ENCODE measurements at places on chromosomes 16 and 17. TPM values are rescaled to one million over a fixed set of nuclear protein-coding genes. Genes with fewer than 3 reads are reported as not detected.

- DNase-seq = no peak
Observed at GRCh38 chr17:48122665-48123045, 15.1 kb downstream of the SNX11 start.

- DNase-seq = no peak
Observed at GRCh38 chr17:79261355-79262072, 186.9 kb downstream of the ENGASE start.

CTNS gene
- total RNA-seq = 10.1 TPM

DNA sequence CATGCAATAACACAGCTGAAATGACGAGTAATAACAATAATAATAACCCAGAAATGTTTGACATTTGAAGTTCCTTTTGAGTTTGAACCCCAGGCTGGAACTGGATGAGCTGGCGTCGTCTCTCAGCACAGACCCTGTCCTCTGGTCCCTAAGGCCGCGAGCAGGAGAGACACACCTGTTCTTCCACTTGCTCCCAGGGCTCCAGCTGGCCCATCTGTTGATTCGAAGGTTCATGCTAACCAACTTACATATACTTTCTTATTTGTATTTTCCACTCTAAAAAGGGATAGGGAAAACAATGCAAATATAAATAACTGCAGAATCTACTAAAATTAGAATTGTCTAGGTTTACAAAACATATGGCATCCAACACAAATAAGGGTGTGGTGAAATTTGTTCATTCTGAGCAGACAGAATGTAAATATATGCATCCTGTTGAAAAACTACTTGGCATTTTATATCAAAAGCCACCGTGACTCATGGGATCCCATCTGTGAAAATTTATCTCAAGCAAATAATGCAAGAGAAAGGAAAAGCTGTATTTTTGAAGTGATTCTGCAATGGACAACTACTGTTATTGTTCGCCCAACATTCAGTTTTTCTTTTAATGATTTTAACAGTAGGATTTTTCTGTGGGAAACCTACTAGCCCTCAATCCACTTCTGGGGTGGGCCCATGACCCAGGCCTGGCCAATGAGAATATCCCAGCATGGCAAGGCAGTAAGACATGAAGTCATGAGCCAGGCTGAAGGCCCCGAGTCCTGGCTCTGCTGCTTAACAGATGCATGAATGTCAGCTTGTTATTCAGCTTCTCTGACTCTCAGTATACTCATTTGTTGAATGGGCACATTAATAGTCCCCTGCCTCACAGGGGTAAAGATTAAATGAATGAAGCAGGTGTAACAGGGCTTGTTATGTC, 13.2 kb upstream of the RGS9 start:
- no peak for DNase-seq

GRCh38 chr17:47717261-47717697, 15.8 kb upstream of the TBX21 start:
- no peak for DNase-seq

CCL1 gene
- total RNA-seq = not detected

GRCh38 chr17:28033972-28034714, 8.3 kb upstream of the NLK start:
- DNase-seq = no peak

TM4SF5 gene
- total RNA-seq = not detected

DNA sequence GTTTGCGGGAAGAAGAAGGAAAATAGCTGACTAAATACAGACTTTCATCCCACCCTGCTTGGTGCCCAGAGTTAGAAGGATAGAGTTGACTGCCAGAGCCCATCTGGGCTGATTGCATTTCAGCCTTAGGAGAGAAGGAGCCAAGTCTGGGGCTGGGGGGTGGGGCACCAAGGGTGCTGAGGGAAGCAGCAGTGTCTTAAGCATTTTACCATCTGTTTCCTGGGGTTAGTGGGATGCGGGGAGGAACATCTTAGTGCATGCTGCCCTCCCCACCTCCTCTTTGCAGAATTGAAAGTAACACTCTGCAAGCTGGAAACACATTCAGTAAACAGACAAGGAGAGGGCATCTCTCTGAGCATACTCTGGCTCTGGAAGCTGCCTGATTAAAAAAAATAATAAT, 1.5 kb upstream of the ARL5C start:
- no peak for DNase-seq

KRTAP9-1 gene
- total RNA-seq = not detected

DNA sequence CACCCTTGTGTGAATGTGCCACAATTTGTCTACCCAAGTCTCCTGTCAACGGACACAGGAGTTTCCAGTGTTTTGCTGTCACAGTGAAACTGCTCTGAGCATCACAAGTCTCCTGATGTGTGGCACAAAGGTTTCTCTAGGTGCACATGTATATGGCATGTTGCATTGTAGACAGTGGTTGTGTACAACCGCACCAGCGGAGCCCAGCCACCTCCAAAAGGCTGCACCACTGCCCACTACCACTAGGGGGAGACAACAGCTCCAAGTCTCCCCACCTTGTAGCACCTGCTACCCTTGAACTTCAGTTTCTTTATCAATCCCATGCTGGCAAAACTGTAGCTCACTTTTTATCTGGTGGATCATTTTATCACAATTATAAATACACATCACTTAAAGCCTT, 95.5 kb upstream of the ZNF469 start:
- no peak for DNase-seq

GRCh38 chr16:66588981-66589713, 9.9 kb downstream of the CMTM2 start:
- peak; percentile 70 for DNase-seq

KRT25 gene
- not detected for total RNA-seq

DNA sequence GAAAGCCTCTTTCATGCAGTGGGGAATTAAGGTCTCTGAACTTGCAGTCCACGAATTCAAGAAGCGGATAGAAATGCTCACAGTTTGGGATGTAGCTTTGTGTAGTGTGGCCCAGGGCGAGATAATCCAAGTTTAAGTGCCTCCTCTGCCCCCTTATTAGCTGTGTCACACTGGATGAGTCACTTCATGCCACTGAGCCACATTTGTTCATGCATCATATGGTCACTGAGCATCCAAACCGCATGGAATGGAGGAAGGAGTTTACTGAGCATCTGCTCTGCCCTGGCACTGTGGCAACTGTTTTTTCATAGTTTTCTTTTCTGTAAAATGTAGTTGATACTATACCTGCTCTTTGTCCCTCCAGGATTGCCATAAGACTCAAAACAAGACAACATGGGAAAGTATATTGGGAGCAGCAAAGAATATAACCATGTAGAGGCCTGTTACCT, 15.1 kb upstream of the DHX8 start:
- no peak for DNase-seq

RFNG gene
- 37.3 TPM for total RNA-seq

DNA sequence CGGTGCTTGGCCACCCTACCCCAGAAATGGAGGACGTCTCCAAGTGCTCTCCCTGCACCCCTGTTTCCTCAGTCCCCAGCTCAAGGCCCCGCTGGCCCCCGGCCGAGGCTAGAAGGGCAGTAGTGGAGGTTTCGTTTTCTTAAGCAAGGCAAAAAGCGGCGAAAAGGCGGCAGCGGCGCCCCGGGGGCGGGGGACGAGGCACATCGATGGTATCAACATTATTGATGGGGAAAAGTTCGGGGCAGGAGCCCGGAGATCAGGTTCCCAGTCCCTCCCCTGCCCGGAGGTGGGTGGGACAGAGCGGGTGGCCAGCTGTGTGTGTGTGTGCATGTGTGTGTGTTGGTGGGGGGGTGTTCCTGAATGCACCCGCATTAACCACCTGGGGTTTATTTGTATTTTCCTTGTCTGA, 4.1 kb upstream of the SALL1 start:
- DNase-seq = no peak

PPY gene
- total RNA-seq = not detected

GPRC5C gene
- 81.0 TPM for total RNA-seq

GRCh38 chr16:56607109-56607618, 1.2 kb upstream of the MT2A start:
- peak; percentile 92 for DNase-seq

- DNase-seq = no peak
Observed at GRCh38 chr16:81843243-81843582, 64.1 kb downstream of the PLCG2 start.

- DNase-seq = peak; percentile 55
Observed at GRCh38 chr16:30355954-30356308, 823 bp upstream of the CD2BP2 start.

DNA sequence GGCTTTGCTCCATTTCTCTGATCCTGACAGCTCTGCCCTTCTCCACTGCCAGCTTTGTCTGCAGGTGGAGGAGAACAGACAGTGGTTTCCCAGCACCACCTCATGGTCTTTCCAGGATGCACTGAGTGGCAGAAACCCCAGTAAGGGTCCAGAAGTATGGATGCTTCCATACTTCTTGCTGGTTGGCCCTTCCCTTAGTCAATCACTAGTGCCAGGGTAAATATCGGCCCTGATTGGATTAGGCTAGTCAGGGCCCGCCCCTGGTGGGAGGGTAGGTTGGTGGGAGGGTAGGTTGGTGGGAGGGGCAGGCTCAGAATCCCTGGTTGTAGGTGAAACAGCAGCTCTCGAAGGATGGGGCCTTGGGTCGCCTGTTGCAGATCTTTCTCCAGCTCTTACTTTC, 10.2 kb downstream of the RNF213 start:
- no peak for DNase-seq

GRCh38 chr17:12680407-12680897, 14.8 kb downstream of the MYOCD start:
- no peak for DNase-seq

TRIM47 gene
- total RNA-seq = 8.9 TPM

DNA sequence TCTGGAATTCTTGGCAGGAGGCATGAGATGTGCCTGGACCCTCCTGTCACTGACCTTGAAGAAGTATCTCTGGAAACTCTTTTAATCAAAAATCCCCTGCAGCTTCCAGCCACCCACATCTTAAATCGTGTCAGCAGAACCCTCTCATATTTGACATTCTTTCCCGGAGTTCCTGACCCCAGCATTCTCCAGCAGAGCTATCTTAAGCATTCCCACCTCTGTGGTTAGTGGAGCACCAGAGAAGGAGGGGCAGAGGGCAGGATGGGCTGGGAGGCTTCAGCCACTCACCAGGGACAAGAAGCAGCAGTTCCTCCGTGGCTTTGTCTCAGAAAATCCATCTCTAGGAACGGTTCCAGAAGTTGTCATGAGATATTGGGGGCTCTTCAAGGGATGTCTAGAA, 149.9 kb downstream of the RGS9 start:
- no peak for DNase-seq

HLF gene
- total RNA-seq = 5.0 TPM

PIGW gene
- total RNA-seq = 10.1 TPM

DNA sequence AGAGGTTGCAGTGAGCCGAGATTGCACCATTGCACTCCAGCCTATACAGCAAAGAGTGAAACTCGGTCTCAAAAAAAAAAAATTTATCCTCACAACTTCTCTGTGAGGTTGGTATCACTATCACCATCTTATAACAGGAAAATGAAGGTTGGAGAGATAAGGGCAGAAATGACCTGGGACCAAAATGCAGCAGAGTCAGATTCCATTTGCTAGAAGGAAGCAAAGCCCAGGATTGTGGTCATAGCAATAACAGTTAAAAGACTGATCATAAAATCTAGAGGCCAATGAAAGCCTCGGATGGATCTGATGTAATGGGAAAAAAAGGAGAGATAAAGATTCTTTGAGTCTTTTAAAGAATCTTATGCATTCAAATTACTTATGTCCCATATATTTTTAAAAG, 69.6 kb upstream of the TEKT1 start:
- no peak for DNase-seq

CCL5 gene
- 2.0 TPM for total RNA-seq

- DNase-seq = no peak
Observed at GRCh38 chr17:50070908-50071680, 15.2 kb downstream of the ITGA3 start.

DNA sequence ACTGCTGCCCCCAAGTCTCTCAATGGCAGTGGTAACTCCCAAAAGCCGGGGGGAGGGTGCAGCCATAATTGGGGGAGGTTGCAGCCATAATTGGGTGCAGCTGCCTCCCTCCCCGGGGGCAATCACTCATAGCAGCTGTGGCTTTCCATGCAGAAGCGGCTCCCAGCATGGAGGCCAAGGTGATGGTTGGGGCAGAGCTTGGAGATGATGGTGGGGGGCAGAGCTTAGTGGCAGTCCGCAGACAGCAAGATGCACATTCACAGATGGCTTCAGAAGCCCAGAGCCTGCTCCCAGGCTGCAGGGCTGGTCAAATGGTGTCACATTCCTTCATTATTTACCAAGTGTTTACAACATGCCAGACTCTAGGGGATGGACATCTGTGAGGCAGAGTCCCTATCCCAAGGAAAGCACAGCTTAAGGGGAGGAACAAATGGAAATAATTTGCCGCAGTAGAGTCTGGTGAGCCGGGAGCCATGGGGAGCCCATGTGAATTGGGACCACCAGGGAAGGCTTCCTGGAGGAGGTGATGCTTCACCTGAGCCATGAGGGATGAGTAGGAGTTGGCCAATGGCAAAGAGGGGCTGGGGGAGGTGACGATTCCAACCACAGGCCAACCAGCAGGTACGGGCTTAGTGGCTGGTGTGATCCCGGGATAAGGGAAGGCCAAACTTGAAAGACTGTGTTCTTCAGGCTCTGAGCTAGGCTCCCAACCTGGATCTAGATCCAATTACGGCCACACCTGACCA, 8.1 kb downstream of the DOC2B start:
- DNase-seq = no peak

All from psoas muscle (tissue), 8 donors.